Vagina (tissue), 2 donors: ENCODE measurements at places on chromosomes 6 and 20. TPM values are rescaled to one million over a fixed set of nuclear protein-coding genes. Genes with fewer than 3 reads are reported as not detected.
A peak's percentile ranks its signal among the peaks of the same experiment; 100 is the strongest.

GRCh38 chr6:11346516-11346915 lies 114.0 kb upstream of the NEDD9 start:
- no peak overlapping the region for H3K27ac ChIP-seq
- no peaks in the 10 kb centered on the region for H3K4me1 ChIP-seq
- no peak overlapping the region for H3K4me3 ChIP-seq
- no peaks in the 10 kb centered on the region for H3K36me3 ChIP-seq

GRCh38 chr6:41100871-41101287 lies 28.1 kb downstream of the NFYA start:
- H3K27me3 ChIP-seq = no peaks in the 10 kb centered on the region
- H3K4me3 ChIP-seq = no peak overlapping the region
- no peaks in the 10 kb centered on the region for H3K4me1 ChIP-seq
- no peak for DNase-seq
- H3K36me3 ChIP-seq = peaks cover 43% of the 10 kb centered on the region

- no peak overlapping the region for H3K27ac ChIP-seq
- no peaks in the 10 kb centered on the region for H3K27me3 ChIP-seq
- H3K36me3 ChIP-seq = no peaks in the 10 kb centered on the region
- DNase-seq = no peak
These were observed 4.2 kb downstream of the TGM3 start for GRCh38 chr20:2300002-2300401.

- H3K4me3 ChIP-seq = no peak overlapping the region
- no peaks in the 10 kb centered on the region for H3K27me3 ChIP-seq
- no peaks in the 10 kb centered on the region for H3K36me3 ChIP-seq
- peaks cover 17% of the 10 kb centered on the region for H3K4me1 ChIP-seq
- H3K27ac ChIP-seq = no peak overlapping the region
- no peak for DNase-seq
These were observed 15.6 kb downstream of the ENPP1 start for GRCh38 chr6:131823276-131823902.

GRCh38 chr20:33796263-33796906 lies 14.8 kb upstream of the CHMP4B start:
- DNase-seq = no peak
- no peaks in the 10 kb centered on the region for H3K4me1 ChIP-seq
- peaks cover 4% of the 10 kb centered on the region for H3K36me3 ChIP-seq
- H3K27me3 ChIP-seq = no peaks in the 10 kb centered on the region
- no peak overlapping the region for H3K4me3 ChIP-seq

The SOX18 gene
- 57.2 TPM for total RNA-seq

DNA sequence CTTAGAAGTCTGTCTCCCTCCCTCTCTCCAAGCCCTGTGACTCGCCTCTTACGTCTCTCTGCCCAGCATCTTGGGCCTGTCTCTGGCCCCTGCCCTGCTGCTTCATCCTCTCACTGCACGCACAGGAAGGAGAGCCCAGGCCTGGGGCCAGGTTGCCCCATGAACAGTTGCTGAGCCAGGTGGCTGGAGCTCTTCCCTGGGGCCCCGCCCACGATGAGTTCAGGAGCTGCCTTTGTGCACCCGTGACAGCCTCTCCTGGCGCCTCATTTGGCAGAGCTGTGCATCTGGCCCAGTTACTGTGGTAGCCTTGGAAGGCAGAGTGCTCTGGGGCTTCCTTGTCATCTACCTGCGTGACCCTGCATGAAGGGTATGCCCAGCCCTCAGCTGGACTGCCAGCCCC lies 44.5 kb downstream of the SLC52A3 start:
- no peak overlapping the region for H3K27ac ChIP-seq
- peaks cover 10% of the 10 kb centered on the region for H3K4me1 ChIP-seq
- no peaks in the 10 kb centered on the region for H3K36me3 ChIP-seq
- no peak overlapping the region for H3K4me3 ChIP-seq
- H3K27me3 ChIP-seq = no peaks in the 10 kb centered on the region
- no peak for DNase-seq

The RBPJL gene
- not detected for total RNA-seq

GRCh38 chr6:2810092-2810671 lies 31.5 kb downstream of the SERPINB1 start:
- H3K36me3 ChIP-seq = no peaks in the 10 kb centered on the region
- H3K4me1 ChIP-seq = peaks cover 10% of the 10 kb centered on the region
- H3K27me3 ChIP-seq = no peaks in the 10 kb centered on the region
- DNase-seq = no peak

DNA sequence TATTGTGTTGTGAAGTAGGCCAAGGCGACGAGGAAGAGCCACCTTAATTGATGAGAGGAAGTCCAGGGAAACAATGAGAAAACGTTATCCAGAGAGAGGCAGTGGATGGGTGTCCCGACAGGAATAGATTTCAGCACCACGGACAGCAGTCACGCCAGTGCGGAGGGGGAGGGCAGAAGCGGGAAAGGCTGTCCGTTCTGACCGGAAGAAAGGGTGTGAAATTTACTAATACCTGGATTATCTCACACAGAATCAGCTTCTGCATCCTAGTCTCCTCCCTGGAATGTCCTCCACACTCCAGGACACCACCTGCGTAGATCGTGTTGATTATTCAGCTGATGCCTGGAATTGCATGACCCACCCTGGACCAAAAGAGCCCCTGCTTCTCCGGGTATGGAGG lies 7.4 kb upstream of the BPIFA3 start:
- H3K27ac ChIP-seq = no peak overlapping the region
- H3K27me3 ChIP-seq = no peaks in the 10 kb centered on the region
- no peaks in the 10 kb centered on the region for H3K4me1 ChIP-seq
- no peaks in the 10 kb centered on the region for H3K36me3 ChIP-seq

GRCh38 chr6:77430504-77430903 lies 32.8 kb downstream of the HTR1B start:
- H3K36me3 ChIP-seq = no peaks in the 10 kb centered on the region
- H3K4me3 ChIP-seq = no peak overlapping the region
- H3K27ac ChIP-seq = no peak overlapping the region
- no peaks in the 10 kb centered on the region for H3K27me3 ChIP-seq
- DNase-seq = no peak

- no peaks in the 10 kb centered on the region for H3K27me3 ChIP-seq
- no peak for DNase-seq
- no peak overlapping the region for H3K27ac ChIP-seq
- H3K4me1 ChIP-seq = no peaks in the 10 kb centered on the region
These were observed 32.5 kb upstream of the IYD start for GRCh38 chr6:150336299-150336698.

The EPPIN gene
- not detected for total RNA-seq

DNA sequence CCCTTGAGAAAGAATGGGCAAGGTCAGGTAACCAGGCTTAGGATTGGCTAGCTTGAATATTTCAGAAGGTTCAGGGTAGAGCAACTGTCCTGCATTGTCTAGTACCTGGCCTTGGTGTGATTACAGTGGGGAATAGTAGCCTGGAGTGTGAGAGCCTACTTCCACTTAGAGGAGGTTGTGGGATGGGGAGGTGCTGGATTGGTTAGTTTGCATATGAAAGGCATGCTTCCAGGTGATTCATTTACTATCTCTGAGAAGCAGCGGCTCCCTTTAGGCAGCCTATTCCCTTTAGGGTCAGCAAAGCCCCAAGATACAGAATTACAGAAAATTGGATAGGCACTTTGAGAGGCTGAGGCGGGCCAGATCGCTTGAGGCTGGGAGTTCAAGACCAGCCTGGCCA lies 25.0 kb upstream of the SCGN start:
- no peaks in the 10 kb centered on the region for H3K36me3 ChIP-seq
- H3K4me3 ChIP-seq = no peak overlapping the region

The SGK2 gene
- total RNA-seq = 5.4 TPM

The DCDC2 gene
- total RNA-seq = not detected

DNA sequence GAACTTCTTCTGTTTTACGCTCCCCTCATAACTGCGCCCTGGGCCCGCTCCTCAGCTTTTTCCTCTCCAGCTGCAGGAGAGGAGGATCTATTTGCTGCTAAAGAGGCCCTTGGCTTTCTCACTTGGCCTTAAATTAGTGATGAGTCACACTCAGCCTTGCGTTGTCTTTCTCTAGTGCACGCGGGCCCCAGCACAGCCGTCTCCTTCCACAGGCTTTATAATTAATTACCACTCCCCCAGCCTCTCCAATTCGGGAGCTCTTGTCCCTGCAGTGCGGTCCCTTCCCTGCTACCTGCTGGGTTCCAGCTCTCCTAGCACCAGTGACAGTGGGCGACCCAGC lies 25.2 kb downstream of the PACSIN1 start:
- H3K4me1 ChIP-seq = no peaks in the 10 kb centered on the region
- H3K27me3 ChIP-seq = no peaks in the 10 kb centered on the region
- H3K4me3 ChIP-seq = peak overlapping the region; percentile 10
- no peak for DNase-seq
- no peak overlapping the region for H3K27ac ChIP-seq

The RNF182 gene
- 2.2 TPM for total RNA-seq

DNA sequence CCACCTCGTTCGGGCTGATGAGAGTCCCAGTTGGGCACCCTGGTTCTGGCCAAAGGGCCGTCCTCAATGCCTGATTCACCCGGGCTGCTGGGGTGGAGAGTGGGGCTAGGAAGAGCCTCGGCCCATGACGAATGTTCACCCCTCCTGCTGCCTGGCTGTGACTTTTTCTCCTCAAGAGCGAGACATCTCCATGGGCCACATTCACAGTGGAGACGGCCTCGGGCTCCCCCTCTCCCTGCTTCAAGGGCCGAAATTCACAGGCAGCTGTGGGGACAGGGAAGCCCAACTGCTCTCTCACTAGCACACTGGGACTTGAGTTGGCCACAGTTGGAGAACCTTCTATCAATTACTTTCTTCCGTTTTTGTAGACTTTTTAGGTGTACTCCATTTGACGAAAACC lies 138.0 kb downstream of the SYNDIG1 start:
- H3K27me3 ChIP-seq = no peaks in the 10 kb centered on the region
- H3K4me1 ChIP-seq = no peaks in the 10 kb centered on the region
- no peaks in the 10 kb centered on the region for H3K36me3 ChIP-seq
- no peak for DNase-seq
- no peak overlapping the region for H3K27ac ChIP-seq
- H3K4me3 ChIP-seq = no peak overlapping the region

GRCh38 chr6:133609415-133610226 lies 279.3 kb upstream of the TCF21 start:
- no peak overlapping the region for H3K4me3 ChIP-seq
- H3K27ac ChIP-seq = no peak overlapping the region

DNA sequence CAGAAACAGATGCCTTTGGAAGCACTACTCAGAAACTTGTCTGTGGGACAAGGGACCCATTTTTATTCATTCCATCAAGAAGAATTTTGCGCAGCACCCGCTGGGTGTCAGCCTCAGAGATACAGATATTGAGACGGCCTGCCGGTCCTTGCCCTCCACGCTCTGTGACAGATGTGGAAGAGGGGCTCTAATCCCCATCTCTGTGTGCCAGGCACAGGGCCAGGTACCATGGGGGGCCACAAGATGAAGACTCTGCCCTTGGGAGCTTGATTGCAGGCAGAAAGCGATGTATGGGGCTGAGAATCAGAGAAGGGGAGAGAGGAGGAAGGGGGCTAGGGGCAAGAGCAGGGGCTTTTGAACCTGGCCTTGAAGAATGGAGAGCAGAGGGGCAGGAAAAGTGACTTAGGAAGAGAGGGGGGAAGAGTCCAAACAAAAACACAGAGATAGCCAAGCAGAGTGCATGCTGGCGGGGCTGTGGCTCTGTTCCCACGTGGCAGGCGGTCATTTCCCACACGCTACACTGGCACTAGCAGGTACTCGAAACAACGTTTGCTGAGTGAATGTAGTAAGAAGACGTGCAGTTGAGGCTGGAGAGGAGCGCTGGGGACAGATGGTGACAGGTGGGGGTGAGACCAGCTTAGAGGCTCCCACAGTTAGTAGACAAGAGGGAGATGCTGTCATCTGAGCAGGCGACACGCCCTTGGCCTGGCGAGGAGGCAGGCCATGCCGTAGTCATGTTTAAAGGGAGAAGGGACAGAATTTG lies 170.3 kb upstream of the SNX9 start:
- no peak overlapping the region for H3K4me3 ChIP-seq
- H3K36me3 ChIP-seq = no peaks in the 10 kb centered on the region
- no peaks in the 10 kb centered on the region for H3K27me3 ChIP-seq
- no peak overlapping the region for H3K27ac ChIP-seq

GRCh38 chr6:162572240-162572639 lies 155.3 kb downstream of the PRKN start:
- no peaks in the 10 kb centered on the region for H3K36me3 ChIP-seq
- no peak for DNase-seq
- no peak overlapping the region for H3K27ac ChIP-seq
- no peak overlapping the region for H3K4me3 ChIP-seq
- no peaks in the 10 kb centered on the region for H3K4me1 ChIP-seq

The MAP1LC3A gene
- 71.5 TPM for total RNA-seq

- no peaks in the 10 kb centered on the region for H3K4me1 ChIP-seq
- no peaks in the 10 kb centered on the region for H3K36me3 ChIP-seq
- H3K4me3 ChIP-seq = no peak overlapping the region
- no peak overlapping the region for H3K27ac ChIP-seq
- no peaks in the 10 kb centered on the region for H3K27me3 ChIP-seq
These were observed 30.1 kb upstream of the SLC16A10 start for GRCh38 chr6:111057074-111057752.

The SUN5 gene
- total RNA-seq = not detected

DNA sequence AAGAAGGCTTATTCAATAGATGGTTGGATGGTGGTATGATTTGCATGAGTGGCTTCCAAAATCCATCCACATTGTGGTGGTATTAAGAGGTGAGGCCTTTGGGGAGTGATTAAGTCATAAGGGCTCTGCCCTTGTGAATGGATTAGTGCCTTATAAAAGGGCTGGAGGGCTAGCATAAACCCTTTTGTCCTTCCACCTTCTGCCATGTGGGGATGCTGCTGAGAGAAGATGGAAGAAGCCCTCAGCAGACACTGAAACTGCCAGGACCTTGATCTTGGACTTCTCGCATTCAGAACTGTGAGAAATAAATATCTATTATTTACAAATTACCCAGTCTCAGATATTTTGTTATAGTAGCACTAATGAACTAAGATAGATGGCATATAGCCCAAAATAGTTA lies 27.8 kb upstream of the SRPK1 start:
- H3K4me3 ChIP-seq = no peak overlapping the region
- DNase-seq = no peak
- no peak overlapping the region for H3K27ac ChIP-seq
- H3K27me3 ChIP-seq = no peaks in the 10 kb centered on the region

The SLC52A3 gene
- total RNA-seq = 1.7 TPM

DNA sequence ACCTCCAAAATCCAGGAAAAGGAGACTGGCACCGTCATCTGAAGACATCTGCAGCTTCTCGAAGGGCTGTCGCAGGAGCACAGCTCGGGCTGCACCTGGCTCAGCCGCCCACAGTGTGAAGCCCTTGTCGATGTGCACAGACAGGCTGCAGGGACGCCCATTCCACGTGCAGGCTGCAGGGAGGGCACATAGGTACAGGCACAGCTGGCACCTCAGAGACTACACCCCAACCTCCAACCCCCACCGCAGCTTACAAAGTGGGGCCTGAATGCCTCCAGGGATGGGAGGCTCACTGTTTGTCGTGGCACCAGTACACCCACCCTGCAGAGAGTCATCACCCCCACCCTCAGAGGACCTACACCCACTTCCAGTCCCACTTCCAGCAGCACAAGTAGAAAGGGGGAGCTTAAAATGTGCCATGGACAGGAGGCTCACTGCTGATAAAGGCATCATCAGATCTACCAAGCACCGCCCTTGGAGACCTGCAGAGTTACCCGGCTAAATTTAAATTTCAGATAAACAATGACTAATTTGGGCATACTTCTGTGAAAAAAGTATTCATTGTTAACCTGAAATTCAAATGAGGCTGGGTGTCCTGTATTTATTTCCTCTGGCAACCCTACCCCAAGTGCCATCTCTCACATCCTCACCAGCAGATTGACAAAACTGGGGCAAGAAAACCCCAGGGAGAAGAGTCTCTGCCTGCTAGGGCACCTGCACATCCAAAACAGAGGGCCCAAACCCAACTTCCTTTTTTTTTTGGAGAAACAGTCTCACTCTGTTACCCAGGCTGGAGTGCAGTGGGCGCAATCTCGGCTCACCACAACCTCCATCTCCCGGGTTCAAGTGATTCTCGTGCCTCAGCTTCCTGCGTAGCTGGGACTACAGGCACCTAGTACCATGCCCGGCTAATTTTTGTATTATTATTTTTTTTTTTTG lies 7.7 kb upstream of the CDK5RAP1 start:
- no peak for DNase-seq
- no peak overlapping the region for H3K27ac ChIP-seq
- peaks cover 18% of the 10 kb centered on the region for H3K36me3 ChIP-seq
